ENCODE measurements at places on chromosomes 11 and 22.

GRCh38 chr11:133163463-133164419 lies 368.6 kb downstream of the OPCML start:
- no peak overlapping the region for H3K27ac ChIP-seq
- DNase-seq, result no peak
- H3K4me1 ChIP-seq, result no peaks in the 10 kb centered on the region
- no peak overlapping the region for H3K4me3 ChIP-seq

- DNase-seq, result no peak
- no peaks in the 10 kb centered on the region for H3K27me3 ChIP-seq
- H3K4me3 ChIP-seq, result no peak overlapping the region
- H3K27ac ChIP-seq, result no peak overlapping the region
- H3K36me3 ChIP-seq, result no peaks in the 10 kb centered on the region
Observed at GRCh38 chr11:90593099-90593498, 370.2 kb upstream of the CHORDC1 start.

GRCh38 chr11:13261591-13262061 lies 16.0 kb upstream of the BMAL1 start:
- peaks cover 2% of the 10 kb centered on the region for H3K27me3 ChIP-seq
- DNase-seq, result no peak
- no peaks in the 10 kb centered on the region for H3K36me3 ChIP-seq
- peaks cover 3% of the 10 kb centered on the region for H3K4me1 ChIP-seq

- H3K36me3 ChIP-seq, result no peaks in the 10 kb centered on the region
- no peak overlapping the region for H3K27ac ChIP-seq
- H3K4me3 ChIP-seq, result no peak overlapping the region
Observed at GRCh38 chr11:98130117-98130625, 890.6 kb upstream of the CNTN5 start.

DNA sequence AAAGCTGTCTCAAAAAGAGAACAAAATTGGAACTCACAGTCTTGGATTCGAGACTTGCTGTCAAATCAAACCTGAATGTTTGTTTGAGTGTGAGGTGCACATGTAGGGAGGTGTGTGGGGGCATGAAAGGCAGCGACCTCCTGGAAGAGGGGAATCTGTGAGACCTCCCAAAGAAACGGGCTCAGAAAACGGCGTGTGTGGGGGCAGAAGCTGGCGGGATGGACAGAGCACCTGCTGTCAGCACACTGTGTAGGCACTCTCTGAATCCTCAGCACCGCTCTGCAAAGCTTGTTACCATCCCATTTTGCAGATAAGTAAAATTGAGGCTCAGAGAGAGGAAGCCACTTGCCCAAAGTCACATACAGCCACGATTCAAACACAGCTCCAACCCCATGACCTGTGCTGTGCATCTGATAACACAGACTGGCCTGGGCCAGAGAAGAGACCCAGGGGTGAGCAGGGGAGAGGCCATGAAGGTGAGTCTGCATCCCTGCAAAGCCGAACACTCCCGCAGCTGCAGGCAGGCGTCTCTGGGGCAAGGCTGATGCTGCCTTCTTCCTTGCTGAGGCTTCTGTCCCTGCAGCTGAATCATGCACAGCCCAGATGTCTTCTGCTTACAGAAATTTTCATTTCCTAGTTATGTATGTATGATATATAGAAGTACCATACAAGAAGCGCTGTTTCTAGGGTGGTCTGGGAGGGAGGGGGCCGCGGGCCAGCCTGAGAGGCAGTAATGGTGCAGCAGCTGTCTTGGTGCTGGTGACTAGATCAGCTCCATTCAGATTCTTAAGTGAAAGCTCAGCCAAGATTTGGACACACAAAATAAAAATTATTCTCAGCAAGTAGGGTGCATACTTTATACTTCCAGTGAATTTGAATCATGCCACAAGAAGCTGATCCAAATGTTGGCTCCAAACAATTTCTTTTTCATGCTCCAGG lies 67.3 kb upstream of the SHISAL1 start:
- H3K27ac ChIP-seq, result no peak overlapping the region
- H3K36me3 ChIP-seq, result peaks cover 2% of the 10 kb centered on the region
- H3K4me1 ChIP-seq, result no peaks in the 10 kb centered on the region
- no peak overlapping the region for H3K4me3 ChIP-seq

- peaks cover 2% of the 10 kb centered on the region for H3K27me3 ChIP-seq
- no peak overlapping the region for H3K27ac ChIP-seq
- H3K4me1 ChIP-seq, result no peaks in the 10 kb centered on the region
- no peaks in the 10 kb centered on the region for H3K36me3 ChIP-seq
Observed at GRCh38 chr11:76267556-76267955, 61.3 kb upstream of the WNT11 start.

DNA sequence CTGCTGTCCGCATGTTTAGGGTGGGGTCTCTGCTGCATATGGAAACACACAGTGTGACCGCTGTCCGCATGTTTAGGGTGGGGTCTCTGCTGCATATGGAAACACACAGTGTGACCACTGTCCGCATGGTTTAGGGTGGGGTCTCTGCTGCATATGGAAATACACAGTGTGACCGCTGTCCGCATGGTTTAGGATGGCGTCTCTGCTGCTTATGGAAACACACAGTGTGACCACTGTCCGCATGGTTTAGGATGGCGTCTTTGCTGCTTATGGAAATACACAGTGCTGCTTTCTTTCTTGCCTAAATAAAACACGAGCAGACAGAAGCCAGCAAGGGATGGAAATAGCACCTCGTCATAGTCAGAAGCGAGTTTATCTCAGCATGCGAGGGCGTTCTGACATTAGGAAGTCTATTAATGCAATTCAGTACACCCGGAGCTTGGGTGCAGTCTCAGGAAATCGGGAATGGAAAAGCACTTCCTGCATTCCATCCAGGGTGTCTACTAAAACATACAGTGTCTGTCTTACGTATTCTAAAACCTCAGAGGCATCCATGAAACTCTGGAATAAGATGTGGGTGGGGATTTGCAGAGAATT lies 32.6 kb upstream of the TOLLIP start:
- peaks cover 4% of the 10 kb centered on the region for H3K27me3 ChIP-seq
- H3K27ac ChIP-seq, result no peak overlapping the region
- H3K36me3 ChIP-seq, result no peaks in the 10 kb centered on the region
- H3K4me1 ChIP-seq, result peaks cover 7% of the 10 kb centered on the region
- DNase-seq, result no peak
